Activated naive CD4-positive, alpha-beta T cell treated with anti-CD3 and anti-CD28 coated beads, Interleukin-2, amount 10 ng/mL, durations not matched to agents 7 days and 5 days (primary cell): ENCODE measurements at places on chromosomes 16 and 17.
A peak's percentile ranks its signal among the peaks of the same experiment; 100 is the strongest.

- DNase-seq = no peak
Observed at GRCh38 chr16:70680495-70681381, 5.1 kb downstream of the MTSS2 start.

GRCh38 chr17:83196366-83196765 lies 117.0 kb downstream of the METRNL start:
- peak; percentile 16 for DNase-seq

DNA sequence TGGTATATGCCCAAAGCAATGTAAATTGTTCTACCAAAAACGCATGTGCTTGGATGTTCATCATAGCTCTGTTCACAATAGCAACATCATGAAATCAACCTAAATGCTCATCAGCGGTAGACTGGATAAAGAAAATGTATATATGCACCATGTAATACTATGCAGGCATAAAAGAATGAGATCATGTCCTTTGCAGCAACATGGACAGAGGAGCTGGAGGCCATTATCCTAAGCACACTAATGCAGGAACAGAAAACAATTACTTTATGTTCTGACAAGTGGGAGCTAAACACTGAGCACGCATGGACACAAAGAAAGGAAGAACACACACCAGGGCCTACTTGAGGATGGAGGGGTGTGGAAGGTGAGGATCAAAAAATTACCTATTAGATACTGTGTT lies 33.7 kb downstream of the TANC2 start:
- no peak for DNase-seq

DNA sequence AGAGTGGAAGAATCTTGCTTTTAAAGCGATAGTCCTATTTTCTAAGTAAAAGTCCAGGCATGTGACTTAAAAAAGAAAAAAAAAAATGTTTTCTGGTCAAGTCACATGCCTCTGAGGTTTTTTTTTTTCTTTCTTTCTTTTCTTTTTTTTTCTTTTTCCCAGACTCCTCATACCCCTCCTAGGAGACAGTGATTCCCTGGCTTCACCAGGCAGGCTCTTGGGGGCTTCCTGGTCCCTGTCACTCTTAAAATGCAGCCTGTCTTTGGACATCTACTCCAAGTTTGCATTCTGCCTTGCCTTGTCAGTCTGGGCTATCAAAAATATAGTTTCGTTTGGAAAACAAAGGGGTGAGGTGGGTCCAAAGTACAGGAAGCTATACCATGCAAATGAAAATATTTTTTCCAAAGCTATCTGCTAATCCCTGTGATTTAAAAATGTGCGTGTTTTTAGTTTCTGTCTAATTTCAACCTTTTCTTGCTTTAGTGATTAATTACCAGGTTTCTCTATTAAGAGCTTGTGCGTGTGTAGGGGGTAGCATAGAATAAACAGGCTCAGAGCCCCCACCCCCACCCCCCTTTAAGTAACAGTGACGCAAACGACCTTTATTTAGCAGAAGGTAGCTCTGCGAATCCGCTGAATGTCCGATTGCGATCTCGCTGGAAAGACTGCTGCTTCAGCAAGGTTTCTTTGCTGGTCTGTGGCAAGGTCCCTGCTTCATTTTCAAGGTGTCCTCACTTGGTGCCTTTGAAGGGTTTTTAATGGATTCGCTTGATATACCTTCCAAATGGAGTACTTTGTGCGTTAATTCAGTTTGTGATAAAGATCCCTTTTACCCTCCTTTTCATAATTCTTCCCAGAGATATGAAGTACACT lies 510.2 kb downstream of the WWOX start:
- DNase-seq = no peak

GRCh38 chr16:86519007-86519648 lies 8.8 kb downstream of the FOXF1 start:
- DNase-seq = no peak
